ENCODE measurements at places on chromosomes 13 and 19. TPM values are rescaled to one million over a fixed set of nuclear protein-coding genes. Genes with fewer than 3 reads are reported as not detected.

GRCh38 chr19:18000915-18001776, 6.8 kb upstream of the ARRDC2 start:
- DNase-seq: peak; percentile 64

DNA sequence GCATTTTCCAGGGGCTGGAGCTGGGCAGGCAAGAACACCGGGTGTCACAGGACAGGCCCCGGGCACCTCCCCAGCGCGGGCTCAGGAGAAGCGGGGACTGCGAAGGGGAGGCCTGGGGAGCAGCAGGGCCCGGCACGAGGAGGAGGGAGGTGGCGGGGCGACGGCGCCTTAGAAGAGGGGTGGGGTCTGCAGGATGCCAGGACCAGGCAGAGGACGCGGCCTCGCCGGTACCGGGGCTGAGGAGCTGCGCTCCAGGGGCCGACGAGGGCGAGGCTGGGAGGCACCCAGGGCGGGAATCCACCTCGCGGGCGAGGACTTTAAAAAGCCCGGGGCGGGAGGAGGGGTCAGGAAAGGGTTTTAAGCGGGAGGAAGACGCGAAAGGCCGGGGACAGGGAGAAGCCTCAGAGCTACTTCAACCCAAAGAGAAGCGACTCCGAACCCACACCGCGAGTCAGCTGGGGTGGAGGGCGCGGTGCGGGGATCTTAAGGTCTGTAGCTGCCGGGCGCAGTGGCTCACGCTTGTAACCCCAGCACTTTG, 665 bp downstream of the ZNF347 start:
- peak; percentile 49 for DNase-seq

DNA sequence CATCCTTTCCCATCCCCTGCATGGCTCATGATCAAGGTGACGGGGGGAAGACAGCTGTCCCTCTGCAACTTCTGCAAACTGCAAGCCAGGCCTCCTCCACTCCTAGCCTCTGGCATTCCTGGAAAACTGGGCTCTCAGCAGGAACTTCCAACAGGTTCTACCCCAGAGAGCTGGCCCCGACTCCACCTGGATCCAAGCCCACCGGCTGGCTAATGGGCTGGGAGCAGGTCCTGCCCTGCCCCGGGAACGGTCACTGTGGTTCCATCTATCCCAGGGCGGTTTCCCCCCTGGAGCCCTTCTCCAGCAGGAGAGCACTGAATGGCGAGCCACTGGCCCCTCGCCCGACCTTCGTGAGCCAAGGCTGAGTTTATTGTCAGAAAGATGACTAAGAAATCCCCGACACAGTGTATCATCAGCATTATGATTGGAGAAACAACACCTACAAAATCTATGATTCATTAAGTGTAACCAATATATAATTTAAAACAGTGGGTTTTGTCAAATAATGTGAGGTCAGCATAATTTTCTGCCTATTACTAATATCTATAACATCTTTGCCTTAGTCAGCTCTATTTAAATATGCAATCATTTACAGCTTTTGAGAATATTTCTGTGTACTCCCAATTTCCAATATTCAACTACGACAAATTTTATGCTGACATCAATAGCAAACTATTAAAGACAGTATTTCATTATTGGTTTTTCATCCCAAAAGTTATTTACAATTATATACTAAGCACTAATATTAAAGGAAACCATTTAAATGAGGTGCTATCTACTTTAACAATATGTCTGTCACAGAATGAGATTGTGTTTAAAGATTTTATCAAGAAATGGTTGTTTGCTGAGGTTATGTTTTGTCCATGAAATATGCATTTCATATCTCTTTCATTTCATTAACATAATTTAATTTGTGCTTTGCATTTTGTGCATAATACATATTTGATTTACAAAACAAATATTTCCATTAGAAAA, 133.0 kb downstream of the URI1 start:
- peak; percentile 6 for DNase-seq

- no peak for DNase-seq
Measured at GRCh38 chr19:41307954-41308449, 2.0 kb upstream of the CCDC97 start.

DNA sequence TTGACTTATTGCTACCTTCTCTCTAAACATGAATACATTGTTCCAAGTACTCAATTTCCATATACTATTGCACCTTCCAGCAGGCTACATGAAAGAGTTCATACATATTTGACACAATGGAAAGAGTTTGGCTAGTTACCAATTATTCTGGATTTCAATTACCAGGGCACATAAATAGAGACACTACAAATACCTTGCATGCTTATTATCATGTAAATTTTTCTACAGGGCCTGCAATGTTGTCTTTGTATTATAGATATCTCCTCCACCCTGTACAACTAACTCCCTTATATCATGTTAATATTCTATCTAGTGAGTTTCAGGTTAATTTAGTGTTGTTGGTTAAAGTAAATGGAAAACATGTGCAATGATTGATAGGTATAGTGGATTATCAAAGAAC, 540.7 kb upstream of the SLITRK5 start:
- DNase-seq: no peak

GRCh38 chr13:87356314-87356713, 314.9 kb upstream of the SLITRK5 start:
- DNase-seq: no peak

DNA sequence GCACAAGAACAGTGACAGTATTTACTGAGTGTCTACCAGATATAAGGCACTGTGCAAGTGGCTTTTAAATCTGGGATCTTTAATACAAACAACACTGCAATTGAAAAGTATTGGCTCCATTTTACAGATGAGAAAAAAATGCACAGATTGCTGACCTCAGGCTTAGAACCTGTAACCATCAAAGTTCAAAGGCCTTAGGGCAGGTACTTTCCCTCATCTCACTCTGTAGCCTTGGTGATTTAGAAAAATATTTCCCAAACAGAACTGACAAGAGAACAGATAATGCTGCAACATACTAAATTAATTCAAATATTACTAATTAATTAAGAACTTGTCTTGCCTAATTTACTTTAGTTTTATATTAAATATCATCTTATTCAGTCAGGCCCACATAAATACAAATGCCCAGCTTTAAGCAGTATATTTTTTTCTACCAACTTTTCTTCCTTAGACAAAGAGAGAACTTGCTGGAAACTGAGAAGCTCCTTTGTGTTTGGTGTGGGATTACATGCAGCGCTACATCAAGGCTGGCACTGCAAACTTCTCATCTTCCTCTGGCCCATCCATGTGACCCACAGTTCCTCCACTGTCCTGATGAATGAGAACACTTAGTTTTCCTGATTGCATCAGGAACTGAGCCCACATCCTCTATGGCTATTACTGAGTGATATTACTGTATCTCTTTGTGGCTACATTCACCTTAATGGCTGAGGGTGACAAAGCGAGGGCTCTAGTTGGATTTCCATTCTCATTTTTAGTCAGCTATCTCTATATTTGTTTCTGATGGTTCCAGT, 302.1 kb downstream of the ENOX1 start:
- DNase-seq: no peak

DNA sequence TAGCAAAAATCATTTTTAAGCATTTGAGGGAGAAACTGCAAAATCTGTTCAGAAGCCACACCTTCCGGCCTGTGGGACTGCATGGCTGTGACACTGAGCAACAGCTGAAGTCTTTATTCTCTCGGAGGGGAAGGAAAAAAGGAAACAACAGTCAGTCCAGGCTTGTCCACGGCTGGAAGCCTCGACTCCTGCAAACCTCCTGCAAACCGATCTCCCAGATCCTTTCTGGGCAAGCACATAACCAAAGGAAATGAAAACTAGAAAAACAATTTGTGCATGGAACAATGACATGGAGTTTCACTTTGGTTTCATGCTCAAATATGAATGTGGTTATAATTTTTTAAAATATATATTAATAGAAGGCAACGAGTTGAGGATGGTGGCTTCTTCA, 1.0 kb downstream of the COL4A1 start:
- no peak for DNase-seq

DNA sequence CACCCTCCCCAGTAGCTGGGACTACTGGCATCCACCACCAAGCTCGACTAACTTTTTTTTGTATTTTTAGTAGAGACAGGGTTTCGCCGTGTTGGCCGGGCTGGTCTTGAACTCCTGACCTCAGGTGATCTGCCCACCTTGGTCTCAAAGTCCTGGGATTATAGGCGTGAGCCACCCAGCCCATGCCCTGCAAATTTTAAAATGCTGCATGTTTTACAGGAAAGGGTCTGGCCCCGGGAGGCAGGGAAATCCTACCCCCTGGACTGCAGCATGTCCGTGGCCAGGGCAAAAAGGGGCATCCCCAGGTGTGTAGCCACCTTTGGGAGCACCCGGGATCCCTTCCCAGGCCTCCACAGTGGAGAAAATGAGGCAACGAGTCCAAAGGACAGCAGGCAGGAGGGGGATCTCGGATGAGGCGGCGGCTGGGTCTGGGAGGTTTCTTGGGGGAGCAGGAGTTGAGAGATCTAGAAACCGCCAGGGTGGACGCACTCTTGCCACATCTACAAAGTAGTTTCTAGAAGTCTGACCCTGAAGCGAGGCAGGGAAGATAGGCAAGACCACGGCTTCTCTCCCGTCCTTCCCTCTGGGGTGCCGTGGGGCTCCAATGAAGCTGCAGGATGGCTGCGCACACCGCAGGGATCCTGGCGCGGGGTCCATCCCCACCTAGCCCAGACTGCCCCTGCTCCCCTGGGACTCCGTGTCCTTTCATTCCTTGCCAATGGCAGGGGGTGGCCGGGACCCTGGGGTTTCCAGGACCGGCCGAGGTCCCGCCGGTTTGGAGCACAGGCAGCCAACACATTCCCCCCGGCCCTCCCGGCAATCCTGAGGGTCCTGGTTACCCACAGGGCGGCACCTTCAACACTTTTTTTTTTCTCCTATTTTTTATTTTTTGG, 21.3 kb upstream of the ZBTB7A start:
- DNase-seq: no peak

TMEM150B gene
- total RNA-seq: not detected

Data from glutamatergic neuron (in vitro differentiated cells).